ENCODE measurements at places on chromosomes 16 and 17.

- no peak for DNase-seq
Observed at GRCh38 chr16:86635176-86635876, 57.0 kb downstream of the FOXL1 start.

- DNase-seq = no peak
Observed at GRCh38 chr16:7964744-7965143, 625.6 kb downstream of the TMEM114 start.

DNA sequence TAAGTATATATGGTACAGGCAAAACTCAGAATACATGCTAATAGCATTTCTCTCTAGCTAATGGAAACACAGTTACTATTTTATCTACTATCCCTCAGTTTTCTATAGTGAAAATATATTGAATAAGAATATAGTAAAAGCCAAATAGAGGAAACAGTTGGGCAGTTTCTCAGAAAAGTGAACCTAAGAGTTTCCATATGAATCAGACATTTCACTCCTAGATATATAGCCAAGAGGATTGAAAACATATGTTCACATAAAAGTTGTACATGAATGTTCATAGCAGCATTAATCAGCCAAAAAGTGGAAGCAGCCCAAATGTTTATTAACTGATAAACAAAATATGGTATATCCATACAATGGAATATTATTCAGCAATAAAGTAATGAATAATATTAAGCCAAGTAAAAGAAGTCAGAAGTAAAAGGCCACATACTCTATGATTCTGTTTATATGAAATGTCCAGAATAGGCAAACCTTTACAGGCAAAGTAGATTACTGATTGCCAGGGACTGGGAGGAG is 134.6 kb downstream of the CYB561 start:
- DNase-seq = no peak

DNA sequence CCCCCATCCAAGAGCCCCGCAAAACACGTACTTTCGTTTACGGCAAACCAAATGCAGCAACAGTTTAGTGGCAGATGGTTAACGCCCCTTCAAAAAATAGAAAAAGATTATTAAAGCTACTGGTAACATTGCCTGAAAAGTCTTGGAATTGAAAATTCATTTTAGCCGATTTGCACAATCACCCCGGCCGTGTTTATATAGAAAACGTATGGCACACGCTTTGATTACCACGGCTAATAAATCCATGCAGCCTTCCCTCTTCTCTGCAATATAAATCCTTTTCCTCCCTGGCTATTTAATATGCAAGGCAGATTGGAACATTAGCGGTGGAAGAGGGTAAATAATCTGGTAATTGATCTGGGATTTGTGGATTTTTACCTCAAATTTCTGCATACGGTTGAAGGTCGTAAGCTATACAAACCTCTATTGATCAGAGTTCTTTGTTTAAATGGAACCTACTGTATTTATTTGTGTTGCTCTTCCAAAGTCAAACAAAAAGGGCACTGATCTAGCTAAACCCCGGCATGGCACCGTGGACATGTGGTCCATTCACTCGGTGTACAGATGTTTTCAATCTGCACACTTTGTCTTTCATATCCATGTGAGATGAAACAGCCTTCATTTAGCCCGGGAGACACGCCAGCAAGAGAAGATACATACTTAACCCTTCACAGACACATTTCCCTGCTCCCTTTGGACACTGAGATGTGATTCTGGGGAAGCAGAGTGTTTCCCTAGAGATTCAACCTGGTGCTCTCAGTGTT is 238.1 kb upstream of the MAF start:
- DNase-seq = no peak

GRCh38 chr17:39197380-39198185 is at the start of gene CACNB1:
CACNB1 (minus strand) TSS chr17:39197669; CDS start chr17:39197495, 174 bp downstream.
- peak; percentile 24 for DNase-seq

DNA sequence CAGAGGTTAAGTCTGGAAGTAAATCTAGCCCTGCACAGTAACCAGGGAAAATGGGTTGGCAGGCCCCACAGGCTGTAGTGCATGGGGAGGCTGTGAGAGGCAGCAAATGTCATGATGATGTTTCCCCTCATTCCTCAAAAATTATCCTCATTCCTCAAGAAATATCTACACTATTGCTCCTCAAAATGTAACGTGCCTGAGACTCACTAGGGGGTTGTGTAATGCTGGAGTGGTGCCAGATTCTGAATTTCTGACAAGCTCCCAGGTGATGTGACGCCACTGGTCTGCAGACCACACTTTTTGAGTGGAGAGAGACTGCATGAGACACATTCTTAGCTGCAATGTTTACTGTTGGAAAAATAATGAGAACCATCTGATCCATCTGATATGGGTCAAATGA is 1.2 kb upstream of the MPP3 start:
- DNase-seq = no peak

DNA sequence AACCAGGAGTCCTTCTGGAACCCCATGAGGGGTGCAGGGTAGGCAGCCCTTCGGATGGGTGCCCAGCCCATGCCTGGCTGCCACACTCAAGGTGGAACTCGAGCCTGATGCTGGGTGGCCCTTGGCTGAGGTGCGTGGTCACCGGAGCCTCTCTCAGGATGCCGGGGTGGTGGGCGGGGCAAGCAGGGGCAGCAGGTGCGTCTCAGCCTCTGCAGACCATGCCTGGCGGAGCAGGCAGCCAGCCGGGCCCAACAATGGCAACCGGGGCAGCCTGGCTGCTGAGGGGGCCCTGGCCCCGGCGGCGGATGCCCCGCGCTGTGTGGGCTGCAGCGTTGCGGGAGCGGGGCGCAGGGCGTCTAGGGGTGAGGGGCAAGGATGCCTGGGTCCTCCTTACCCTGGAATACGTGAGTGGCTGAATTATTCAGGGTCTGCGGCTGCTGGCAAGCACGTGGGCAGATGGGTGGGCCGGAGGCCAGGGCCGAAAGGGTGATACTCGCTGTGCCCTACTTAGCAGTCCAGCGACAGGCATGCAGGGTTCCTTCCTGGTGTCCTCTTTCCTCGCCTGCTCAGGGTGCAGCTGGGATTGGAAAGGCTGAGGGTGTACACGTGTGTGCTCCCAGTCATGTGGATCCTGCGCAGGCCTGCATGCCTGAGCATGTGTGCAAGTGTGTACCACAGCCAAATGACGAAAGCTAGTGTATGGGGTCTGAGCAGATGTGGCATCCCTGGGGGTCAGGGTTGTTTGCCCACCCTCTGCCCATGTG is 14.6 kb downstream of the MYO15A start:
- DNase-seq = no peak

- no peak for DNase-seq
Observed at GRCh38 chr16:64996641-64997040, 125.2 kb downstream of the CDH11 start.

Data from NCI-H1417 treated with DMSO at 0.1 percent for 48 hours (cell line).